ENCODE measurements at places on chromosomes 2 and 18.

DNA sequence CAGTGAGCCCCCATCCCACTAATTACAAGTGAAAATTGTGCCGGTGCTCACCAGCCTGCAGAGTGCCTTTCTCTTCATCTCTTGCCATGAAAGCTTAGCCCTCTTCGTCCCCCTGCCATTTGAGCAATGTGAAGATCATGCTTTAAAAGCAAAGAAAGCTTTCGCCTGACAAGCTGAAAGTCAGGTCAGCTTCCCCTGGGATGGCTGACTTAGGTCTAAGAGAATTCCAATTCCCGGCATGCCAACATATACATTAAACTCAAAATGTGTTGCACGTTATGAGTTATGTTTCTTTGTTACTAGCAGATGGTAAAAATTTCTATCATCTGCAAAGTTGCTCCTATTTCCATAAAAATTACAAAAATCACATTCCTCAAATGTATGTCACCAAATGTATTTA, 129.8 kb downstream of the AFF3 start:
- DNase-seq: no peak

DNA sequence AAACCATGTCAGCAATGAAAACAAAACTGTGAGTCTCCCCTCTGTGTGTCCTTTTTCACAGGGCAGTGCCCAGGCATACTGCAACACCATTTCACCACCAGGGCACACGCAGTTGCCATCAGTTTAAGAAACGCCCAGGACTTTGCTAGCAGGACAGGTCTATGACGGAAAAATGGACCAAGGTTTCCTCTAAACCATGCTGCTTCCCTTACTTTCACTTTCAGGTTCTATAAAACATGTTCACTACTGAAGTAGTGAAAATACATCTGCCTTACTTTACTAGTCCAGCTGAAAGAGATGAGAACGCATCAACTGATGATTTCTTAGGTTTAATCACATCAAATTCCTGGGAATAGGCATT, 110.5 kb downstream of the TCF4 start:
- peak; percentile 78 for DNase-seq

- no peak for DNase-seq
Measured at GRCh38 chr2:105085525-105085924, 47.7 kb downstream of the MRPS9 start.

DNA sequence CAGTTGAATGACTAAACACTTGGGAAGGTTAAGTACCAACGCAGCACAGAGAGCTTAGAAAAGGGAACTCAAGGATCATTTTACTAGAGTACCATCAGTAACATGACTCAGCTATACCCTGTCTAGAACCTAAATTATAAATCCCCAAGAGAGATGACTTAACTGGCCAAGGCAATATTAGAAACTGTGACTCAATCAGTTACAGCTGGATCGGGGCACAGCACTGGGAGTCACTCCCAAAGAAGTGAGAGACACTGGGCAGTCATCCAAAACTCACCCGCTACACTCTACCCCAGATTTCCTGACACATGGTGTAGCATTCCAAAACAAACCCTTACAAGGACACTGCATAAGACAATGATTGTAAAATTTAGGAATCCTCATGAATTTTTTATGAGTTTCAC, 17.7 kb downstream of the IWS1 start:
- DNase-seq: peak; percentile 97

DNA sequence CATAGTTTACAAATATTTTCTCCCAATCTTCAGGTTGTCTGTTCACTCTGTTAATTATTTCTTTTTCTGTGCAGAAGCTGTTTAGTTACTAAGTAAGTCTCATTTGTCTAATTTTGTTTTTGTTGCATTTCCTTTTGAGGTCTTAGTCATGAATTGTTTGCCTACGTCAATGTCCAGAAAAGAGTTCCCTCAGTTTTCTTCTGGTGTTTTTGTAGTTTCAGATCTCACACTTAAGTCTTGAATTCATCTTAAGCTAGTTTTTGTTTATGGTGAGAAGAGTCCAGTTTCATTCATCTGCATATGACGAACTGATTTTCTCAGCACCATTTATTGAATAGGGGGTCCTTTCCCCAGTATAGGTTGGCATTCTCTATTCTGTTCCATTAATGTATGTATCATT, 1252.2 kb upstream of the TMEFF2 start:
- no peak for DNase-seq

GRCh38 chr2:114709936-114710850, 267.8 kb downstream of the DPP10 start:
- no peak for DNase-seq

DNA sequence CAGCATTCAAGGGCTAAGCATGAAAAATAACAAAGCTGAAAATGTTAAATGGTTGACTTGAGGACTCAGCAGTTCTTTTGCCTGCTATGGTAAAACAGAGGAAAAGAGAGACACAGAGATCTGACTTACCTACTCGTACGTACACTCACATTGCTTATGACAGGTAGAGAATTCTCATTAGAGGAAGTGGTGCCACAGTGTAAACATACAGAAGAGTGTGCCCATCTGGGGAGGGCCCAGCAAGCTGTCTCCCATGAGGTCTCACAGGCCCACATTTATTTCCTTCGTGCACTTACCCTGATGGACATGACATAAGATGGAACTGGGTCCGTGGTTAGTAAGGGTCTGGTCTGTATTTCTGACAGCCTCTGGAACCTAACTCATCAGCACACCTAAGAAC, 729.1 kb downstream of the BCL11A start:
- no peak for DNase-seq

DNA sequence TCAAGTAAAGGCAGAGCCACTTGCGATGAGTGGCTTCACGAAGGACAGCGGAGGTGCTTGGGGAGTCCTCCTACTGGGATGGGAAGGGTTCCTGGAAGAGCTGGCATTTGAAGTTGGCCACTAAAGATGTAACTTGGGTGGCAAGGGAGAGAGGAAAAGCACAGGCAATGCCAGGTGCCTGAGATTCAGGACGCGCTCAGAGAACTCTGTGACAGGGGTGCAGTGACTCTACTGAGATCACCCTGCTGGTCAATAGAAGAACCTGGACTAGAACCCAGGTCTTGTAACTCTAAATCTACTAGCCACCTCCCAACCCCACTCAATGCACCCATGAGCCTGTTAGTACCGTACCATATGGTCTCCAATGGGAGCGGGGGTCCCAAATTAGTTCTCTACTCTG, 5.4 kb upstream of the GRHL1 start:
- DNase-seq: no peak

GRCh38 chr2:118103951-118104940, 16.0 kb downstream of the INSIG2 start:
- no peak for DNase-seq

Measured in ACHN (cell line).